ENCODE measurements at places on chromosomes 3 and 15.

- DNase-seq, result no peak
Observed at GRCh38 chr3:29977360-29977759, 629.0 kb upstream of the TGFBR2 start.

- DNase-seq, result peak; percentile 73
Observed at GRCh38 chr15:101795455-101795854, 7.9 kb upstream of the OR4F6 start.

DNA sequence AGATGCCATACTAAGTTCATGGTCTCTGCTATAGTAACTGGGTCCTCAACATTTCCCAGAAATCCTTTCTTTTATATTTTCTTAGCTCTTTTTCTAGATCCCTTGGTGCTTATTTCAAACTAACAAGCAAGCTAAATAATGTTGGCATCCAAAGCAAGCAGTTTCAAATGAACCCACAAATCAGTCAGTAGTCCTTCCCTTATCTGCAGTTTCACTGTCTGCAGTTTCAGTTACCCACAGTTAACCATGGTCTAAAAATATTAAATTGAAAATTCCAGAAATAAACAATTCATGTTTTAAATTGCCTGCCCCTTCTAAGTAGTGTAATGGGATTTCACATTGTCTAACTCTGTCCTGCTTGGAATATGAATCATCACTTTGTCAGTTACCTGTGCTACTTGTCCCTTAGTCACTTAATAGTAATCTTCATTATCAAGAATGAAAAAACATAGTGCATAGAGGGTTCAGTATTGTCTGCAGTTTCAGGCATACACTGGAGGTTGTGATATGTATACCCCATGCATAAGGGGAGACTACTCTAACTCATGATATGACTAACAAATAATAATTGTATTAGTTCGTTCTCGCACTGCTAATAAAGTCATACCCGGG is 633.7 kb downstream of the MECOM start:
- no peak for DNase-seq

GRCh38 chr15:45810201-45810600 is 175.4 kb downstream of the SQOR start:
- no peak for DNase-seq

DNA sequence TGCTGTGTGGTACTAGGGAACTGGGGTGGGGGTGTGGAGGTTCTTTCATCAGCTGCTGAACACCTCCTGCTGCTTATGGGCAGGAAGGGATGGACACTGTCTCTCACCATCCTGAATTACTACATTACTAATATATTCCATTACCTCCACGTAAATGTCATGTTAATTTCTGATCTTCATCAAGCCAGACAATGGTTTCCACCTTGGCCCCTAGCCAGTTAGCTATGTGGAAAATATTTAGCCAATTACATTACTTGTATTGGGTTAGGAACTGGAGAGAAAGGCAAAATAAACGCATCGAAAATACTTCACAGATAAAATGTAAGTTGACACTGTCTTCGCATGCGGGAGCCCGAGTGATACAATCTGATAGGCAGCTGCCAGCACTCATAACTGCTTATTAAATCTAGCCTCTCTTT is 95.1 kb downstream of the FOXP1 start:
- DNase-seq, result no peak

GRCh38 chr3:52873433-52874159 is 23.8 kb downstream of the STIMATE start:
- DNase-seq, result peak; percentile 91

DNA sequence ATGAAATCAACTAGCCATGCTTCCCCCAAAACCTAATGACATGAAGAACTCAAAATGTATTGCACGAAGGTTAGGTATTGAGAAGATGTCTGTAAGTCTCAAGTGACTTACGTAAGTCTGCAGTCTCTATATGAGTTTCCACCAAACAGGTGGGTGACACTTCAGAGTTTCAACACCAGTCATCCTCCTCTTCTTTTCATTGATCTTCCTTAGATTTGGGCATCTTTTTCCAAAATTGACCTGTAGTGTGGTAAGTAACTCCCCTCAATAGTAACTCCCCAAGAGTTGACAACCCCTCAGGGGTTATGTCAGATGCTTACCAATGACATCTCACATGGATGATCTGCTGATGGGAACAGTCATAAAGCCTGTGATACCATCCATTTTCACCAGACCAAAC is 46.1 kb downstream of the GPR176 start:
- no peak for DNase-seq

DNA sequence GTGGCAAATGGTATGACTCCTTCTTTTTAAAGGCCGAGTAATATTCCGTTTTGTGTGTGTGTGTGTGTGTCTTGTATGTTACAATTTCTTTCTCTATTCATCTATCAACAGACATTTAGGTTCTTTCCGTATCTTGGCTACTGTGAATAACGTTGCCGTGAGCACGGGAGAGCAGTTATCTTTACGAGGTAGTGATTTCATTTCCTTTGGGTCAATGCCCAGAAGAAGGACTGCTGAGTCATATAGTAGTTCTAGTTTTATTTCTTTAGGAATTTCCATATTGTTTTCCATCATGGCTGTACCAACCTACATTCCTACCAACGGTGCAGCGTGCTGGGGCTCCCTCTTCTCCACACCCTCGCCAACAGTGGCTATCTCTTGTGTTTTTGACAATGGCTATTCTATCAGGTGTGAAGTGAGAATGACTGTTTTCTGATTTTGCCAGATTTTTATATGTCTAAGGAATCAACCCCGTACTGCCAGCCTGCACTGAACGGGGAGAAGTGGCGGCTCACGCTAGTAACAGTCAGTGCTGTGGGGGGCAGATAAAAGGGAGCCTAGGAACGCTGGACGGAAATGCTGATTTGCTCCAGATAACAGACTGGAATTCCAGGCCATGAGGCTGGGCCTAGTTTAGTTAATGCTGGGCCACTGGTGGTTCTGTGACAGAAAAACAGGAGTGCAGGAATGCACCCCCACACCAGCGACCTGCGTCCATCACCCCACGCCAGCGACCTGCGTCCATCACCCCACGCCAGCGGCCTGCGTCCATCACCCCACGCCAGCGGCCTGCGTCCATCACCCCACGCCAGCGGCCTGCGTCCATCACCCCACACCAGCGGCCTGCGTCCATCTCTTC is 168.1 kb downstream of the XXYLT1 start:
- DNase-seq, result peak; percentile 80

GRCh38 chr3:123949641-123950040 is 11.4 kb downstream of the CCDC14 start:
- DNase-seq, result peak; percentile 15

DNA sequence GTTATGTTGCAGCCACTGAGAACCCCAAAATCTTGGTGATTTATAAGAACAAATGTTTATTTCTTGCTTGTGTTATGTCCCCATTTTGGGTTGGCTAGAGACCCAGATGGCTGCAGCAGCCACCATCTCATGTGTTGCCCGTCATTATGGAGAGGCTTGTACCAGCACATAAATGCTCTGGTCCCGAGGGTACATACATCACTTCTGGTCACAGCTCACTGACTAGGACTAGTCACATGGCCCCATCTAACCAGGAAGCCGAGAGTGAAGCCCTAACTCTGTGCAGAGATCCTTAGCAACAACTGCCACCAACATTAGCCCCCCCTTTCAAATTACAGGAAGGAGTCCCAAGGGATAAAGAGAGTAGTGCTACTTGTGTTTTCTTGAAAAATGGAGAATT is 25.5 kb upstream of the HACD2 start:
- no peak for DNase-seq

DNA sequence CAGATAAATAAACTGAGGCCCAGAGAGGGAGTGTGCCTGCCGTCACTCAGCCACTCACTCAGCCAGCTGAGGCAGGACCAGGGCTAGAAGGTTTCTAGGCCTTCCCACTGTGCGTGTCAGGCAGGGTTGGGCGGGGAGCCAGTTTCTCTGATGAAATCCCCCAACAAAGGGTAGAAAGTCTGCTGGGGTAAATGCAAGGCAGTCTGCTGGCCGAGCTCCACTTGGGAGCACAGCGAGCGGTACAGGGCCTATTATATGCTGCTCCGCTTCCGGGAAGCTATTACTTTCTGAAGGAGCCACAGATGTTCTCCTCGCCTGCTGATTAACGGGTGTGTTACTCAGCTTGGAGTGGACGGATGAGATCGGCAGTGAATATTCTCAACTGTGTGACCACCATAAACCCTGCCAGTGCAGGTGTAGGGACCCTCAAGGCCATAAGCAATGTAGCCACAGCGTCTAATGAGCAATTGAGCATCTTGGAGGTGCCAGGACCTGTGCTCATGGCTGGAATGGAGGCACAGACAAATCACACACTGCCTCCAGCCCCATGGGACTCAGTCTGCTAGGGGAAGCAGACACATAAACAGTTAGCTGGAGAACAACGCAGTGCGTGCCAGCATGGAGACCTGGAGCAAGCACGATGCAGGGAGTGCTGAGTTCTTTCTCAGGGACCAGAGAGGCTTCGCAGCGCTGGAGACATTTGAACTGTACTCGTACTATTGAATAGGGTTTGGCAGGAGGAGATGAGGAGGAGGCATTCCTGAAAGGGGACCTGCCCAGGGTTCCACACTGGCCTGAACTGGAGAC is 42.1 kb downstream of the CORO2B start:
- DNase-seq, result peak; percentile 98

- no peak for DNase-seq
Observed at GRCh38 chr3:184741259-184741556, 29.3 kb upstream of the MAGEF1 start.

GRCh38 chr3:45644791-45645201 is 44.4 kb upstream of the SACM1L start:
- DNase-seq, result peak; percentile 73

GRCh38 chr3:55461896-55462295 is 25.2 kb downstream of the WNT5A start:
- DNase-seq, result no peak

- peak; percentile 59 for DNase-seq
Observed at GRCh38 chr3:138114988-138115971, at the start of gene DZIP1L. TSS of gene DZIP1L (minus strand) at chr3:138115608. CDS start at chr3:138103971, 11,637 bp downstream.

DNA sequence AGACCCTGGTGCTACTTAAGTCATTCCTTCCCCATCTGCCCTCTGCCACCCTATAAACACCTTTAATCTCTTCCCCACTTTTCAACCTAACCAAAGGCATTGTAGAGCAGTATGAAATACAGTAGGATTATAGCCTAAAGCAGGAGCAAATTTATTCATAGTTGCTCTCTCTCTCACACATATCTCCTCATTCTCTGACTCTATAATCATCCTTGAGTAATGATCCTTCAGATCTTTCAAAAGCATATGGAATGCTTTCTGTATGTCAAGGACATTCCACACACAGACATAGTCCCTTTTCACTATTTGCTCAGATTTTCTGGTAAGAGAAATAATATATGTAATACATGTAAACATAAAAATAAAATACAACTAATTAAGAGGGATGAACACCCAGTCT is 54.1 kb downstream of the TRPC1 start:
- no peak for DNase-seq

DNA sequence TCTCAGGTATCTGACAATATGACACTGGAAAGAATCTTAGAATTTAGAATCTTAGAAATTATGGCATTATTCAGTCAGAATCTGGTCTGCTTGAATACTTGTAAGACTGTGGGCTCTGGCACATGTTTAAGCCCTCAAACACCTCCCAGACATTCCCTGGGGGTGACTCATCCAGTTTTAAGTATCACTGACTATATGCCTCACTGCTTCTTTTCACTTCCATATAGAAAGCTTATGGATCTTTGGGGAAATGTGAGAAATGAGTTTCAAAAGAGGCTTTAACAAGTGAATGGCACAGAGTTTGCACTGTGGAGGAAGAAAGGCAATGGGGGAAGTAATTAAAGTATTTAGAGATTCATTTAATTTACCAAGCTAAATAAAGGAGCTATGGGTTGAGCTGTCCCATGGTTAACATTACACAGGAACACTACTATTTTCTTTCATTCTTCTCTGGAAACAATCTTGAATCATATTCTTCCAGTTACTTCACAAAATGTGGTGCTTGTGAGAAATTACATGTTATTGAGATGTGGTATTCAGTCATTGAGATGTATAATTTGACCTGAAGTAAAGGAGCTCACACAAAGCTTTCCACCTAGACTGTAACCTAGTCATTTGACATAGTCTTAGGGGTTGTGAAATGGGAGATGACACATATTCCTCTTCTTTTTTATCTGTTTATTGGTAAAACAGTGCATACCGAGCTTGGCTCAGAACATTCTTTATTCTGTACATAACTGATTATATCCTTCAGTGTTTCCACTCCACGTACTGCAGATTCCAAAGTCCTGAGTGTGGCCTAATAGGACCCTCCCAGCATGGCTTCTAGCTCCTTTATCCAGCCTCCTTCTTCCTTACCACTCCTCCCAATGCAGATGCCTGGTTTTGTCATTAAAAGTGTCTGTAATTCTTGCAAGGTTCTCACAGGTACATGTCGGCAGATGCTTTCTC is 544.6 kb upstream of the NECTIN3 start:
- peak; percentile 82 for DNase-seq

DNA sequence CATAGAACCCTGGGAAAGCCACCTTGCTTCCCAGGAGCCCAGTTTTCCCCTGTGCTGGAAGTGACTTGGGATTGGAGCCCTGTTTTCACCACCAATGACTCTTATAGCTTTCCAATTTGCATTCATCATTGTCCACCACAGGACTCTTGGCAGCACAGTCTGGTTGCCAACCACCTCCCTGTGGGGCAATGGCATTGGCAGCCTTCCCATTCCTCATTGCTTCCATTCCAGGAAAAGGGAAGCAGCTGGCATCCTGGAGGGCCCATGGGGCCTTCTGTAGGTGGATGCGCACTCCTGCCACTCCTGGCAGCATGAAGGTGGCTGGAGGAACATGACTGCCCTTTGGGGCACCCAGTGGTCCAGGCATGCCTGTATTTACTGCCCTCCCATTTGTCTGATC is 57.7 kb downstream of the FEM1B start:
- DNase-seq, result peak; percentile 49

GRCh38 chr15:77021088-77021481 is 26.2 kb downstream of the PSTPIP1 start:
- no peak for DNase-seq

GRCh38 chr15:64813075-64813474 is 12.4 kb downstream of the PIF1 start:
- no peak for DNase-seq

DNA sequence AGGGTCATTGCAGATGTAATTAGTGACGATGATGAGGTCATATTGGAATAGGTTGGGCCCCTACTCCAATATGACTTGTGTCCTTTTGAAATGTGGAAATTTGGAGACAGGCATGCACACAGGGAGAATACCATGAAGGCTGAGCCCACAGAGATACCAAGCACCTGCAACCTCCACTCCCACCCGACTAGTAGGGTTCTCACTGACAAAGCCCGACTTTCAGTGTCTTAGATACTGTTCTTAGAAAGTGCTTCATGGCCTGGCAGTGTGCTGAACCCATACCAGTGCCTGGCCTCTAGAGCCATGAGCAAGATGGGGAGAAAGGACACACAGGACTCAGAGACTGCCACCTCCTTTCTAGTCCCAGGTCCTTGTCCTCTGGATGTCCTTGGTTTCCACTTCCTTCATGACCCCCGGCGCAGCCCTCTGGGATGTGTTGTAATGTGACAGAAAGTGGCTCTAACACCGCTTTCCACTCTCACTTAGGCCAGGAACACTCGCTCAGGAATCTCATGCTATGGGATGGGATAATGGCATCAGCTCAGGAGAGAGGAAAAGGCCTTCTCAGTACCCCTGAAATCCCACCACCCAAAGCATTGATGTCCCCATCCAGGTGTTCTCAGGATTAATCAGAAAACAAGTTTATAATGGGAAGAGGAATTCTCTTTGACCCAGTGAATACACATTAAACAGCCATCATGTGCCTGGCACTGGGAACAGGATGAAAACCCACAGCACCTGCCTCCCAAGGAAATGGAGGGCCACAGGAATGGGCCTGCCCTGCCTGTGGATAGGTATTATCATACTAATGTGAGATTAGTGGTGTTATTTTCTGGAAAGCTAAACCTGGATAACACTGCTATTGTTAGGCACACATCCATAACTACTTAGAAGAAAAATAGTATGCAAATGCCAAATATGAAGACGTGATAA is 59.9 kb downstream of the RPL39L start:
- DNase-seq, result no peak

All from fibroblast of gingiva (primary cell).